HFFc6 (cell line): ENCODE measurements at places on chromosomes 4 and X.

GRCh38 chr4:8301851-8302730, 32.5 kb downstream of the HTRA3 start:
- H3K36me3 ChIP-seq, result peaks cover 18% of the 10 kb centered on the region
- no peak overlapping the region for H3K4me3 ChIP-seq
- no peak overlapping the region; the same call in 1 of the 2 replicates for H3K27ac ChIP-seq
- peaks cover 25% of the 10 kb centered on the region for H3K4me1 ChIP-seq

DNA sequence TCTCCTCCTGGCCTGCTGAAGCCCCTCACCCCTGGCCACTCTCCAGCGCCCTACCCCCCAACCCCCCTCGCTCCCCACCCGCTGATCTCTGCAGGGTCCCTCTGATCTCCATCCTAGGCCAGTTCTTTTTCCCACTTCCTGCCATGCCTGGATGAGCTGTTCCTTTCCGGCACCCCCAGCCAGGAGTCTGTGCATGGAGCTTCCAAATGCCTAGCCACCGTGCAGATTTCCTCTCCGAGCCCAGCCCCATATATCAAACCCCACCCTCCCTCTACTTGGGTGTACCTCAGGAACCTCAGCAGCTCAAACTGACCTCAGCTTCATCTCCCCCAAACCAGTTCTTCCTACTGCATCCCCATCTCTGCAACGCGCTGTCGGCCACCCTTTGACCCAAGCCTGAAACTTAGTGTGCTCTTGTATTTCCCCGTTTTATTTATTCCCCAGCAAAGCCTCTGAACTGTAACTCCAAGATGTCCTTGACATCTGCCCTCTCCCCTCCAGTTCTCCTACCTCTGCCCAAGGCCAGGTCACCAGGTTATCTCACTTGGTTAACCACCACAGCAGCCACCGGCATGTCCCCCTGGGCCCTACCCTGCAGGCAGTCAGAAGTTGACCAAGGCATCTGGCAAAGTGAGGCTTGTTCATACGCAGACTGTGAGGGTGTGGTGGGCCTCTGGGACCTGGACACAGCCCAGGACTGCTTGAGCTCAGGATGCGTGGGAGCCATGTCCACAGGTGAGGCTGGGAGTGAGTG, 194.9 kb upstream of the PSAPL1 start:
- peaks cover 7% of the 10 kb centered on the region for H3K27me3 ChIP-seq
- H3K27ac ChIP-seq, result no peak overlapping the region
- no peak overlapping the region for H3K4me3 ChIP-seq
- H3K4me1 ChIP-seq, result peaks cover 54% of the 10 kb centered on the region
- peaks cover 10% of the 10 kb centered on the region for H3K36me3 ChIP-seq

DNA sequence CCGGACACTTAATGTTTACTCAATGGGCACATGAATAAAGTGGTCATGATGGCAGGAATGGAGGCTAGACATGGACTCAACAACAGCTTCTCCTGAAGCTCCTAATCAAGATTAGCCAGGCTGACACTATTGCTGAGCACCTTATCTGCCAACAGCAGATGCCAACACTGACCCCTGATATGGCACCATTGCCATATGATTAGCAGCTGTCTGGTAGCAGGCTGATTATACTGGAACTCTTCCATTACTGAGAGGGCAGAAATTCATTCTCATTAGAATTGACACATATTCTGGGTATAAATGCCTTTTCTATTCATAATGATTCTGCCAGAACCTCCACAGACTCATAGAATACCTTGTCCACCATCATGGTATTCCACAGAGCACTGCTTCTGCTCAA, 18.4 kb upstream of the AFF1 start:
- H3K4me1 ChIP-seq, result peaks cover 42% of the 10 kb centered on the region
- no peak overlapping the region for H3K4me3 ChIP-seq
- DNase-seq, result no peak
- H3K36me3 ChIP-seq, result 0 out of 2 replicates have a peak, but pooled peaks cover 5% of the 10 kb centered on the region

DNA sequence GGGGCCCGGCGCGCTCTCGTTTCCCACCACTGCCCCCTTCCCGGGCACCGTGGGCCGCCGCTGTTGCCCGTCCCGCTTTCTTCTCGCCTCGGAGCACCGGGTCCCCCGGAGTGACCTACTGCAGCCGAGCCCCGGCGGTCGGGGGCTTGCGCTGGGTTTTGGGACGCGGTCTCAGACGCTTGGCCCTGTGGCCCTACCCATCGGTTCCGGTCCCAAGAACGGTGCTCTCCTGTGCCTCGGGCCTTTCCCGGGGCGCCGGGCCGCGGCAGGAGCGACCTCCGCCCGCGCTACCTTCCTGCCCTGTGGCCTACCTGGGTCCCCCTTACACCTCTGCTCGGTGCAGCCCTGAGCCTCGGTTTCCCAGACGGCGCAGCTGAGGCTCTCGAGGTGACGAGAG, 21.6 kb upstream of the HMX1 start:
- H3K27me3 ChIP-seq, result peaks cover 44% of the 10 kb centered on the region
- no peaks in the 10 kb centered on the region for H3K36me3 ChIP-seq
- no peaks in the 10 kb centered on the region for H3K4me1 ChIP-seq
- H3K27ac ChIP-seq, result no peak overlapping the region
- H3K4me3 ChIP-seq, result no peak overlapping the region

DNA sequence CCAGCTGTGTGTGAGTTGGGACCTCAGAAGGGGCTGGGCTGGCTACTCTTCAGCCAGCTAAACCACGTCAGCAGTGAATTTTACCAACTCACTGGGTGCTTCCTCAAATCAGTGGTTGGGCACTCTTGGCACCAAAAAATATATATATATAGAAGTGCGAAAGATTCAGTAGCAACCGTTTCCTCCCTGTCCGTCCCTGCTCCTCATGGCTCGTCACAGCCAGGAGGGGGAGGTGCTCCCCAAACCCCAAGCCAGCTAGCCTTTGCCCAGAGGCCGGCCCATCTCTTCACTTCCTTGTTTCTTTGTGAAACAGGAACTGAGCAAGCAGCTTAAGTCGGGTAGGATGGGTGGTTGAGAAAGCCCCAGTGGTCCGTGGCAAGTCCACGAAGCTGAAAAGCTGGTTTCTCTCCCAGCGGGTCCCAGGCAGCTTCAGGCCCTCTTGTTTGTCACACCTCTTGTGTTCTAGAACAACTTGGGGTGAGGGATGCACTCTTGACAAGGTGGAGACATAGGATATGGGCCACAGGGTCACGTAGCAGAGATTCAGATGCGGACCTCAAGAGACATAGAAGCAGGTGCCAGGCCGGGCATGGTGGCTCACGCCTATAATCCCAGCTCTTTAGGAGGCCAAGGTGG, 6.8 kb upstream of the SASH3 start:
- H3K36me3 ChIP-seq, result no peaks in the 10 kb centered on the region
- H3K4me1 ChIP-seq, result no peaks in the 10 kb centered on the region
- H3K27me3 ChIP-seq, result peaks cover 6% of the 10 kb centered on the region
- DNase-seq, result no peak
- H3K4me3 ChIP-seq, result no peak overlapping the region
